ENCODE measurements at places on chromosomes 16 and 17.
A peak's percentile ranks its signal among the peaks of the same experiment; 100 is the strongest.

DNA sequence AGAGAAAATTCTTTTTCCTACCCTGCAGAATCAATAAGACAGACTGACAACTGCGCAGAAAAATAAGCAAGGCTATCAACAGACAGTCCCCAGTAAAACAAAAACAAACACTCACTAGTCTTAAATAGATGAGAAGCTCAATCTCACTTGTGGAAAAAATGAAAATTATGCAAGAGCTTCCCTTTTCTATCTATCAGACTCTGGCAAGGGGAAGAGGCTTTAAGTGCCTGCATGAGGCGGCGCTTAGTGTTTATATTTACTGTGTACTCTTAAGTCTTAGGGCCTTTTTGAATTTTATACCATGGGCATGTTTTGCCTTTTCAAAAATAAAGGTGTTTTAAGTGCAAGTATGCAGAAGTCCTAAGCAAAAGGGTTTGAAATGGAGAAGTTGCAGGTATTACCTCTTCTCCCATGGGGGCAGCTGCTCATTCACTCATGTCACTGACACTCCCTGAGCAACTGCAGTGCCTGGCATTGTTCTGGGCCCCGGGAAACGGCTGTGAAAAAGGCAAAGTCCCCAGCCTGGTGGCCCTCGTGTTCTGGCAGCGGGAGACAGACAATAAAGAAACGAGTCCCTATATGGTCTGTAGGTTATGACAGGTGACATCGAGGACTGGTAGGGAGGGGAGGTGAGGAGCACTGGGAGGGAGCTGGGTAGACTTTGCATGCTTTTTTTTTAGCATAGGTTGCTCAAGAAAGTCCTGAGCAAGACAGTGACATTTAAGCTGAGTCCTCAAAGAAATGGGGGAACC, 35.2 kb downstream of the HSBP1 start:
- DNase-seq = no peak

GRCh38 chr16:1366712-1367299, 15.1 kb downstream of the GNPTG start:
- no peak for DNase-seq

- peak; percentile 97 for DNase-seq
Measured at GRCh38 chr17:45740553-45741330, 43.4 kb upstream of the CRHR1 start.

GRCh38 chr17:45823598-45823997, 21.1 kb upstream of the SPPL2C start:
- no peak for DNase-seq

DNA sequence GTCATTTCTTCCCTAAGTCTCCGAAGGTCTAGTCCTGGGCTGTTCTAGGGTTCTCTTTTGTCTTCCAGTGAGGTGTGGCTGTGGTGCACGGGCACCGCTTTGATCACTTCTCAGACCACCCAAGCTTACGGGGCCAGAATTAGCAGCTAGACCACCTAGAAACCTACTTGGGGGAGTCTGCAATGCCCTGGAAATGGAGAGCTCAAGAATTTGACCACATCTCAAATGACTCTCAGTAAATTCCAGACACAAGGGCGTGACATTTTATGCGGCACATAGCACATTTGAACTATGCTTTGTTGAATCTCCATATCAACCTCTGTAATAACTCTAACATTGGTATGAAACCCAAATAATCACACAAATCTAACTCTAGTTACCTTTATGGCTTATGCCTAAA, 24.9 kb downstream of the TRIM16 start:
- DNase-seq = no peak

DNA sequence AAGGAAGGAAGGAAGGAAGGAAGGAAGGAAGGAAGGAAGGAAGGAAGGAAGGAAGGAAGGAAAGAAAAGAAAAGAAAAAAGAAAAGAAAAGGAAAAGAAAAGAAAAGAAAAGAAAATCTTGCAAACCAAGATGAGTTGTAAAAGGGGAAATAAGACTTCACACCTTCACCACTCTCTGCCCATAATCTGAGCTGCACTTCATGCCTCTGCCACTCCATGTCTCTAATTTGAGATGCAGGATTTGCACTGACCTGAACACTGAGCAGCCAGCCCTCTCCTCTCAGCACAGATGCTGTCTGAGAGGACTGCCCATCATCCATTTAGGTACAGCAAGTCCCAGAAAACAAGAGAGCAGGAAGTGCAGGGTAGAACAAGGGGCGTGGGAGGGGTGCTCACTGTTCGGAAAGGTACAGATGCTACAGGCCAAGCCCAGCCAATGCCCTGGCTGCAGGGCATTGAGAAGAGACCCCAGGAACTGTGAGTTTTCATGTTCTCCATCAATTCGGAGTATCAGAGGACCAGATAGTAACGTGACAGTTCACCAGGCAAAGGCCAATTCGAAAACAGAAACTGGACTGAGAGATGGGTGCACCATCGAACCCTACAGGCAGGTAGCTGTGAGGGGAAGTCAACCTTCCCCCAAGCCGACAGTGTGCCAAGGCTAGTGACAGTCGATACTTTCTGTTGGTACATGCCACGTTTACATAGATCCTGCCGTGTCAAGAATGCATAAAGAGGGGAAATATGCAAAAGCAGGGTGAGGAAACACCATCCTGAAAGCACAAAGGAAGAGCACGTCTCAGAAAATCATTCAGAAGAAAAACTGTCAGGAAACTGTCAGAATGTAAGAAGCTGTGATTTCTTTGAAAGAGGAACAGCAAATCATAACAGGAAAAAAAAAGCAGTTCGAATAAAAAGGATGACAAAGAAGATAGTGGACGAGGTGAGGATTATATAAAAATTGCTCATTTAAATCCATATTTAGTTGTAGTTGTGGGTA, 142.0 kb upstream of the RCVRN start:
- DNase-seq = no peak

GRCh38 chr17:17778308-17779014, 58.3 kb downstream of the SREBF1 start:
- no peak for DNase-seq

GRCh38 chr17:17684906-17685774, 3.9 kb downstream of the RAI1 start:
- DNase-seq = no peak

- no peak for DNase-seq
Measured at GRCh38 chr17:13601776-13602551, at the start of gene HS3ST3A1. Gene HS3ST3A1, minus strand, starts transcription at chr17:13601929. Its CDS starts 800 bp downstream, at chr17:13601129.

- peak; percentile 19 for DNase-seq
Measured at GRCh38 chr16:2786061-2786825, 1.1 kb downstream of the PRSS33 start.

DNA sequence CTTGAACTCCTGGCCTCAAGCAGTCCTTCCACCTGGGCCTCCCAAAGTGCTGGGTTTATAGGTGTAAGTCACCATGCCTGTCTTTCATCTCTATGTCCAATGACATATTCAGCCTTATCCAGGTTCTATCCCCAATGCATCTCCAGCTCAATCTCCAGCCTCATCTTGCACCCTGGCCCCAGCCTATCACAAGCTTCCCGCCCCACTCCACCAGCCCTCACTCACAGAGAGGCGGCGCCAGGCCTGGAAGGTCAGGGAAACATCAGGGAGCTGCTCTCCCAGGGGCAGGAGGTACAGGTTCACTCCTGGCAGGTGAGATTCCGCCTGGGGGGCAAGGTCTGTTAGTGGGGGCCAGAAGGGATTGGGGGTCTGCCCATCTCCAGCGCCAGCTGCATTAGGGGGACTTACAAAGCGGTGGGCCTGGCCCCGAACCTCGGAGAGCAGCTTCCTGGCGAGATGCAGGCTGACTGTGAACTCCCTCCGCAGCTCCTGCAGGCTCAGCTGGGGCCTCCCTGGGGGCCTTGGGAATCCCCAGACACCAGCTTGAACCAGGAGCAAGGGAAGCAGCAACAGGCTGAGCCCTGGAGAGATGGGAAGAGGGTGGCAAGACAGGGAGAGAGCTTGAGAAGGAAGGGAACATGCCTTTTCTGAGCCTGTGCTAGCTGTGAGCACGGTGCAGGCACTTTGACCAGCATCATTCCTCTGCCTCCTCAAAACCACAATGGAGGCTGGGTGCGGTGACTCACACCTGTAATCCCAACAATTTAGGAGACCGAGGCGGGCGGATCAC, 3.0 kb downstream of the IL27 start:
- no peak for DNase-seq

DNA sequence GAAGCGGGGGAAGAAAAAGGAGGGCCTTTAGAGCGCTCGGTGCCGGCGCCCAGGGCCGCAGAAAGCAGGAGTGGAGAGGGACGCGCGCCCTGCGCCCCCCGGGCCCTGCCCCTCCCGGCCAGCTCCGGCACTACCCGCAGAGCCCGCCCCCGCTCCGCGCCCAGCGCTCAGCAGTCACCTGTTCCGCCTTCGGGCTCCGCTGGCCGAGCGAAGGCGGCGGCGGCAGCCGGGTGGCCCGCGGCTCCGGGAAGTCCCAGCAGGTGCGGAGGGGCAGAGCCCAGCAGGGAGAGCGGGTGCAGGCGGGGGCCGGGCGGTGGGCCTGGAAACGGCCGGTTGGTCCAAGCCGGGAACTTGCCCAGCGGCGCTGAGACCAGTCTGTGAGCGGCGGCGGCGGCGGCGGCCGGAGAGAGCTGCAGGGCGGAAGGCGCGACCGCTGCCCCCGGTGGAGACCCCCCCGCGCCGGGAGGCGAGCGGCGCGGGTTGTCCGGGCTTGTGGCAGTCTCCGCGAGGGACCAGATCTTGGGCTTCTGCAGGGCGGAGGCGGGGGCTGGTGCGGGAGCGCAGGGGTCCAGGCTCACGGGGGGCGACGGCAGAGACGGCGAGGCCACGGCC, 2.2 kb downstream of the IRX3 start:
- DNase-seq = no peak

- peak; percentile 39 for DNase-seq
Measured at GRCh38 chr16:67961551-67961957, 6.9 kb downstream of the SLC12A4 start.

DNA sequence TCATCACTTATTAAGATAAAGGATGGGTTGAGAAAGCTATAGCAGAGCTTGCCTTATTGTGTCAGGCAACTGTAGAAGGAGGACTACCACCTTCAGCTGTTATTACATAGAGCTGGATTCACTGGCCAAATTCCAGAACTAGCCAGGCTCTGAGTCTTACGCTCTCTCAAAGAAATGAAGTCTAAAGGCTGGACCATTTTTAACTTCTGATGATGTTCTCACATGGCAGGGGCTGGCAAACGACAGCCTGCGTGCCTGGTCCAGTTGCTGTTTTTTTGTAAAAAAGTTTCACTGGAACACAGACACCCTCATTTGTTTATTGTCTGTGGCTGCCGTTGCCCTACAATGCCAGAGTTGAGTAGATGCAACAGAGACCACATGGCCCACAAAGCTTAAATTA, 21.2 kb downstream of the TRAF4 start:
- DNase-seq = no peak

DNA sequence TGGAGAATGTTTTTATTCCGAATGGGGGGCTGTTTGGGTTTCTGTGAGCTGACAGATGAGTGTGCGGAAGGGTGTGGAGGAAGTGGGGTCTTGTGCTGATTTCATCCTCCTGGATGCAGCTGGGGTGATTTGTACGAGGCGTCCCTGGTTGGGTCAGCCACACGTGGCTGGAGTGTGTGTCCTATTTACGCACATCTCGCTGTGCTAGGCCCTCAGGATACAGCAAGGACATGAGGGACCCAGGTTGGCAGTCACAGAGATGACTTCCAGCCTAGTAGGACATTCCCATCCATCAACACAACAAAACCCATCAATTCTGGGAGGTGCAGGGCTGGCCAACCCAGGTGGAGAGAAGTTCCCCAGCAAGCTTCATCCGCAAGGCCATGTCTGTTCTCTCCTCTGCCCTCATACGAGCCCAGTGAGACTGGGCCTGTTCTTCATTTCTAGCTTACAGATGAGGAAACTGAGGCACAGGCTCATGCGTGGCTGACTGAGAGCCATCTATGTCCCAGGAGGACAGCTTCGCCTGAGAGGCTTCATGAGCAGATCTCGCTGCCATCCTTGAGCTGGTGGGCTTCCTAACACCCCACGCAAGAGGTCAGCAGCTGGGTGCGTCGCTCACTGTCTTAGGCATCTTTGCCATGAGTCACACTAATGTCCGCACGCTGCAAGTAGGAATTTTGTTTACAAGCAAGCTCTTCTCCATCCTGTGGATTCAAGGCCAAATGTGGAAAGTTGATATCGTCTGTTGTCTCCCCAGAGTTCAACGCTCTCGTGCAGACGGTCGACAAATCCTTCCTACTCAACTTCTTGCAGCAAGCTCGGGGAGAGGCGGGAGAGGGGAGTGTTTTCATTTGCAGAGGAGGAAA, 24.4 kb downstream of the IRF8 start:
- DNase-seq = no peak

- no peak for DNase-seq
Measured at GRCh38 chr17:40515491-40516041, 14.1 kb upstream of the TNS4 start.

DNA sequence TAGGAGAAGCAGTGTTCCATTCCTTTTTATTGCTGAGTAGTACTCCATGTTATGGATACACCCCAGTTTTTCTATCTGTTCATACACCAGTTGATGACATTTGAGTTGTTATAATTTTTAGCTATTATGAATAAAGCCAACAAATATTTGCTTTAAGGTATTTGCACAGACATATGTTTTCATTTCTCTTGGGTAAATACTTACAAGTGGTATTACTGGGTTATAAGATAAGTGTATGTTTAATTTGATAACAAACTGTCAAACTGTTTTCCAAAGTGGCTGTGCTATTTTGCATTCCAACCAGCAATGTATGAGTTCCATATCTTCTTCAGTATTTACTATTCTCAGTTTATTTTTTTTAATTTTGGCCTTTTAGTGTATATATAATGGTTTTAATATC, 27.7 kb upstream of the GFOD2 start:
- DNase-seq = no peak

DNA sequence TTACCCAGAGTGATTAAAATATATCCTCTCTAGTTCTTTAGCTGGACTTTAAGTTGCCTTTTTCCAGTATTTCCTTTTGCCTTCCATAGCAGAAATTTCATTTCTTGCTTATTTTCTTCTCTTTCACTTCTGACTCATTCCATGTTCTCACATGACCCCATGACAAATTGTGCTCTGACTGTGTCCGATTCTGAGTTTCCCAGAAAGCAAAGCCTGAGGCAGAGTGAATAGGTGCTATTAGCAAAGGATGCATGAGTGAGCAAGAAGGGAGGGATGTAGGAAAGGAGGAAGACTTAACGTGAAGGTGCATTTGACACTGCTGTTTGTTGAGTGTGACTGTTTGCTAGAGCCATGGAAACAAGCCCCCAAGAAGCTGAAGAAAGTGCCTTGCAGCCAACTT, 82.6 kb upstream of the CNTNAP4 start:
- no peak for DNase-seq

GRCh38 chr17:79188048-79188447, 113.4 kb downstream of the ENGASE start:
- DNase-seq = peak; percentile 58

DNA sequence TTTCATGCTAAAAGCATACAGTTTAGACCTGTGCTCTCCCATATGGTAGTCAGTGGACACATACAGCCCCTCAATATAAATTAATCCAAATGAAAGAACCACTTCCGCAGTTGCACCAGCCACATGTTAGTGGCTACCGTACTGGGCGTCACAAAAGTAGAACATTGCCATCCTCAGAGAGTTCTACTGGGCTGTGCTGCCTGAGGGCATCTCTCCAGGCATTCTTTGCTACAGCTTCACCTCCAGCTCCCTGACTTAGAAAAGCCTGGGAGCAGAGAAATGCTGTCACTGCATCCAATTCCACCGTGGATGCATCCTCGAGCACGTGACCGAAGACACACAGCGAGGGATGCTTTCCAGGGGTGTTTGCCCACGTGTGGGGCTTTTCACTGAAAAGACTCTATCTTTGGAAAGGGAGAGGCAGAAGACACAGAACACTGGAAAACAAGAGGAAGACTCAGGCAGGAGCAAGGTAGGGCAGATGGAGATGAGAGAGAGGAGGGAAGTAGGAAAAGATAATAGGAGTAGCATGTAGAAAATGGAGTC, 86.4 kb downstream of the GAS7 start:
- no peak for DNase-seq
